Amniotic epithelial cell (primary cell): ENCODE measurements at places on chromosomes 16 and 17.

GRCh38 chr16:2478279-2478678, 3.4 kb downstream of the TBC1D24 start:
- no peak for DNase-seq

GRCh38 chr16:66521951-66522771, 27.8 kb downstream of the TK2 start:
- DNase-seq: peak; percentile 78

DNA sequence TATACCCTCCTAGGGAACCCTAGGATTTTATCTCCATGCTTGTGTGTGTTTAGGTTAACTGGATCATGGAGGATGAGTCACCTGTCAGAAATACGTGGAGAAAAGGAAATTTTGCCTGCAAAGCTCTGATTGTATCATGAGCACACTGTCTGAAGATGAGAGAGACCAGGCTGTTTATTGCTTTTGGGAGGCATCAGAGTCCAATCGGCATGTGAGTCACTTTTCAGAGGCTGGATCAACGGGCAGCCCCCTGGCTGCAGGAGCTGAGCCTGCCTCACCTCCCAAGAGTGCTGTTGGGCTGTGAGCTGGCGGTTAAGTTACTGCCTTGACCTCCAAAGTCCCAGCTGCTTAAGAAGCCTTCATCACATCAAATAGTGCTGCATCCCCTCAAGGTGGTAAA, 41.5 kb upstream of the MED9 start:
- DNase-seq: peak; percentile 95

DNA sequence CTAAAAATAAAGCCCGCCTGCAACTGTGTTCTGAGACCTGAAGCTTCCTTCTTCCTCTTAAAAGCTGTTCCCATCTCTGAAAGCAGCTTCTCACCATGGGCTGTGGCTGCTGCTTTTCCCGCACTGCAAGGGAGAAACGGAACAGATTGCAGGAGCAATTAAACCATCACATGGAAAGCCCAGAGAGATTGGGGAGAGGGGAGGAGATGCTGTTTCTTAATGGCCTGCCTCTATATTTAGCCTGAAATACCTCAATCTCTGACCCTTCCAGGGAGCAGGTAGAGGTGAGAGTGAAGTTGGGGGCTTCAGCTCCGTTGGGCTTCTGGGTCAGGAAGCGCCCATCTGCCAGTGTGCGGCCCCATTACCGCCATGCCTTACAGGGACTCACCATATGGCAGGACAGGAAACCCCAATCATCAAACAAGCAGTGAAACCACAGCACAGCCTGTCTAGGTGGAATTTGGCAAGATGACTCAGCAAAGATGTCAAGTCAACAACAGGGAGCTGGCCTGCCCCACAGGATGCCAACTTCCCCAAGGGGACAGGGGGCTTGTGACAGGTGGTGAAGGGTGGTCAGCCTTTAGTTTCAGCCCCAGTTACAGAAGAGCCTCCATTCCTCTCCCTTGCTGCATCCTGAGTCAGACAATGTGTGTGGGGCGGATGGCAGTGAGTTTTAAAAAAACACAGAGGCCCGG, 286.6 kb upstream of the CCL2 start:
- no peak for DNase-seq

GRCh38 chr17:32701871-32702270, 175.1 kb downstream of the MYO1D start:
- DNase-seq: peak; percentile 54
